CD4-positive, alpha-beta T cell treated with Interleukin-6 for 4 hours (primary cell): ENCODE measurements at places on chromosomes 3 and 15.

GRCh38 chr15:22980189-22981050, at the start of gene CYFIP1:
Gene CYFIP1 (minus strand): TSS chr15:22980368. CDS start chr15:22947285, 33,083 bp downstream.
- DNase-seq = peak; percentile 33

DNA sequence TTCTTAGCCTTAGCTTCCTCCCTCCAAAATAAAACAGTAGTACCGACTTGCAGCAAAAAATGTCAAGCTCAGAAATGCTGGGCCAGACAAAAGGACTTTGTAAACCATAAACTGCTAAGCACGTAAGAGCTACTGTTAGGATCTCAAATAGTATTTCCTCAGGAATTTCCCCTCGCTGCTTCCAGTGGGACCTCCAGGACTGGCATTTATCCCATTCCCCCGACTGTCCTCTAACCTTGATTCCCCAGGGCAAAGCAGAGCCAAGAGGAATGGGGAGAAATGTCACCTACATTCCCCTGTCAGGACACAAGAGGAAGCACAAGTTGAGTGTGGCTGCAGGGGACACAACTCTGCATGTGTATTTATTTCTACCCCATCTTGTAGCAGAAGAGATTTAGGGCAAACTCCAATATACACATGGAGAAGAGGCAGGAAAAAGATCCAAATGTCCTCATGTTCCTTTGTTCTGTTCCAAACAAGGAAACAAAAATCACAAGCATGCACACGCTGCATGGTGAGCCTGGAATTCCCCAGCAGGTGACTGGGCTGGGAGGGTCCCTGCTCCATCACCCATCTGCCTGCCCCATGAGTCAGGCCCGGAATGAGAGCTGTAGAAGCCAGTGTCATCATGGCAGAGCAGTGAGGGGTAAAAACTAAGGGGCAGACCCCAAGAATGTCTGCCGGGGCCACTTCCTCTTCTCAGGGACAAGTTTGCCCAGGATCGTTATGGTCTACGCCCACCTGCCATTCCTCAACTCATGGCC, 4.2 kb downstream of the STOML1 start:
- DNase-seq = no peak

- DNase-seq = peak; percentile 63
Observed at GRCh38 chr3:171328419-171329082, 131.7 kb downstream of the TNIK start.

DNA sequence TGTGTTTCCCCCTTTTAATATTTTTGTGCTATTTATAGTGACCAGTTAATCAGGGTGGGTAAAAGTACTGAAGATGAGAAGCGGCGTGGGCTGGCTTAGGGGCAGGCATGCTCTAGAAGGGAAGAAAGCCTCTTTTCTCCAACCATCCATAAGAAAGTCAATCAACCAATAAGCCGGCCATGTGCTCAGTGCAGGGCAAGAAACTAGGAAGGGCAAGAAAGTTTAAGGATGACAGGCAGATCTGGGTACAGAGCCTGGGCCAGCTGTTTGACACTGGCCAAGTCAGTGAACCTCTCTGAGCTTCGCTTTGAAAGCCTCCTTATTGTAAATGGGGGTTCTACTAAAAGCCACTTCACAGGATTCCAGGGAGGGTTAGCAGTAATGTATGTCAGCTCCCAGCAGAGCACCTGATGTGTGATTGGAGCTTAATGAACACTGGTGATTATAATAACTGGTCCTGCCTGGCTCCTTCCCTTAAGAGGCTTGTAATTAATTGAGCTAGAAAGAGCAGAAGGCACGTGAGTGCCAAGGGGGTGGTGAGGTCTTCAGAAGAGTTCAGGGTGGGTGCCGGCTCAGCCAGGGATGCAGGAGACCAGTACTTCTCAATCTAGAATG, 5.7 kb upstream of the CHRNA3 start:
- DNase-seq = no peak

GRCh38 chr3:126252373-126252772, 72.0 kb upstream of the ALDH1L1 start:
- DNase-seq = no peak

GRCh38 chr15:91660174-91660649, 193.3 kb upstream of the SLCO3A1 start:
- no peak for DNase-seq

GRCh38 chr3:13857702-13858380, 22.0 kb downstream of the WNT7A start:
- DNase-seq = no peak

GRCh38 chr3:175851541-175851940, 992.4 kb downstream of the NAALADL2 start:
- DNase-seq = no peak

DNA sequence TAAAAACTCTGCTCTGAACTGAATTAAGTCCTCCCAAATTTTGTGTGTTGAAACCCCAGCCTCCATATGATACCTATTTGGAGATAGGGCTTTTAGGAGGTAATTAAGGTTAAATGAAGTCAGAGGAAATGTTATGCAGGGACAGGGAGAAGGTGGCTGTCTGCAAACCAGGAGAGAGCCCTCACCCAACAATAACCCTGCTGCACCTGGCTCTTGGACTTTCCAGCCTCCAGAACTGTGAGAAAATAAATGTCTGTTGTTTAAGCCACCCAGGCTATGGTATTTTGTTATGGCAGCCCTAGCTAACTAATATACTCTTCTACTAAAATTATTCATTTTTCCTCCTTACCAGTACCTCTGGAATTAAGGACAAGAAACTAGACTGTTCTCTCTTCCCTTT, 79.5 kb downstream of the MEIS2 start:
- DNase-seq = no peak

DNA sequence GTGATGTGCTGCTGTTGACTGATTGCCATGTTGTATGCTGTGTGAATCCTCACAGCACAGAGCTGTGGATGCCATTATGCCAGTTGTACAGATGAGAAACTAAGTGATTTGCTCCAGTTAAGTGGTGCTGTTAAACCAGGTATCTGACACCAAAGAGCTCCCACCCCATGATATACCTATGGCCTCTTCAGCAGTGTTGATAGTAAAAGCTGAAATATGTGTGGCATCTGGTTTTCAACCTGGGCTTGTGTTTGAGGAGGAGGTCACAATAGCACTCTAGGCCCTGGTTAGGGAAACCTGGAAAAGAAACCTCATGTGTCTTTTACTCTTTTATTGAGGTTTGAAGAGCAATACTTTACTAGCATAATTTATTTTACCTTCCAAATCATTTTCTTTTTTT, 21.4 kb downstream of the RAD54L2 start:
- no peak for DNase-seq

- no peak for DNase-seq
Observed at GRCh38 chr3:12442654-12443501, 41.4 kb upstream of the TSEN2 start.

DNA sequence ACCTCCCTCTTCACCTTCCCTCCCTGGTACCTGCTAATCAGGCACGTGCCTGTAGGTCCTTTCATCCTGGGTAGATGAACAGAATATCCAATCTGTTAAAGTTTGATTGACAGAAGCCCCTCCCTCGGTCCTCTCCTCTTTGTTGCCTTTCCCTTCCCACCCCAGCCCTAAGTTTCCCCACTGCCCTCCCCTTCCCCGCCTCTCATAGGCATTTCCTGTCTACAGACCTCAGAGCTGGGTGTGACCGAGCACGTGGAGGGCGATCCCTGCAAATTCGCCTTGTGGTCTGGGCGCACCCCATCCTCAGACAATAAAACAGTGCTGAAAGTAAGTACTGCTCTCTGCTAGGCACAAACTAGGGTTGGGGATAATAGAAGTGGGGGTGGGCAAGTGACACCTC, 239.2 kb upstream of the UMPS start:
- DNase-seq = no peak

DNA sequence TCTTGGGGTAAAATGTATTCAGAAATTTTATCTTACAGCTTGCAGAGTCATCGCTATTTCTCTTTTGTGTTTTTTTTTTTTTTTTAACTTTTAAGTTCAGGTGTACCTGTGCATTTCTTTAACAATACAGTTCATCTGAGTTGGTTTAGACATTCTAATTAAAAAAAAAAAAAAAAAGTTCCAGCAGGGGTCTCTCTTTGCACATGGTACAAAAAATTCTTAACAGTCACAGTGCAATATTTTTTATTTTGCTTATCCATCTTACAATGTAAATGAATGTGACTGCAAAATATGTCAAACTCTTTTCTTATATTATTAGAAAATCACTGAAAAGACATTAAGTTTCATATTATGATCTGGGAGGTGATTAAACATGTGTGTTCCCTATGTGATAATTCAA, 47.5 kb upstream of the SLC9A9 start:
- no peak for DNase-seq

DNA sequence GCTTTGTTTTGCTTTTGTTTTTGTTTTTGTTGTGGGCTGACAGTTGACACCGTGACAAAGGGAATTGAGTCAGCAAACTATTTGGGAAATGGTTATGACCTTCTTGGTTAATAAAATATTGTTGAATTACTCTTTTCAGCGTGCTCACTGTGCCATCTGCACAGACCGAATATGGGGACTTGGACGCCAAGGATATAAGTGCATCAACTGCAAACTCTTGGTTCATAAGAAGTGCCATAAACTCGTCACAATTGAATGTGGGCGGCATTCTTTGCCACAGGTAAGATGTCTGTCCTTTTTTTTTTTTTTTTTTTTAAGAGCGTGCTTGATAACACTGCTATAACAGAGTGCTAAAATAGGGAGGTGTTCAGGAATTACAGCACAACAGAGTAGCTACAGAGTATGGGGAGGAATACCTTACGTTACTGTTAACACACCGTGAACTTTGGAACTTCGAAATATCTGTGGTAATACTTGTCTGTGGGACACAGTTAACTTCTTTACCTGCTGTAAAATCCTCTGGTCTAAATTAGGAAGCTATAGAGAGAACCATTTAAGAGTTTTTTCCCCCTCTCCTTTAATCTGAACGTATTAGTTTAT, 48.2 kb downstream of the PRKCI start:
- no peak for DNase-seq

GRCh38 chr15:101129851-101130380, 121.9 kb downstream of the CHSY1 start:
- no peak for DNase-seq

GRCh38 chr3:197554196-197554561, 1.6 kb downstream of the BDH1 start:
- no peak for DNase-seq
